SK-N-SH (cell line): ENCODE measurements at places on chromosomes 4 and X. TPM values are rescaled to one million over a fixed set of nuclear protein-coding genes. Genes with fewer than 3 reads are reported as not detected.
A peak's percentile ranks its signal among the peaks of the same experiment; 100 is the strongest.

- H3K4me1 ChIP-seq: no peaks in the 10 kb centered on the region; the same call in 1 of the 2 replicates
- H3K27ac ChIP-seq: no peak overlapping the region
- no peak overlapping the region for H3K4me3 ChIP-seq
These were observed 62.9 kb upstream of the NDST3 start for GRCh38 chr4:117971403-117971802.

Gene TMEM154
- polyA plus RNA-seq: 0.58 and 0.62 TPM in 2 replicates

Gene SHROOM2
- polyA plus RNA-seq: not detected in 2 replicates

GRCh38 chr4:79695848-79696247, 287.8 kb upstream of the GK2 start:
- no peaks in the 10 kb centered on the region for H3K27me3 ChIP-seq
- no peak for DNase-seq
- H3K27ac ChIP-seq: no peak overlapping the region
- no peak overlapping the region for H3K4me3 ChIP-seq

- H3K27me3 ChIP-seq: no peaks in the 10 kb centered on the region
- DNase-seq: no peak
- H3K4me3 ChIP-seq: no peak overlapping the region
- no peaks in the 10 kb centered on the region for H3K36me3 ChIP-seq
- no peak overlapping the region for H3K27ac ChIP-seq
- H3K4me1 ChIP-seq: no peaks in the 10 kb centered on the region; the same call in 1 of the 2 replicates
These were observed 57.8 kb downstream of the TMEM131L start for GRCh38 chr4:153523941-153524386.

Gene NDST4
- not detected in 2 replicates for polyA plus RNA-seq

Gene PAGE4
- polyA plus RNA-seq: not detected in 2 replicates

DNA sequence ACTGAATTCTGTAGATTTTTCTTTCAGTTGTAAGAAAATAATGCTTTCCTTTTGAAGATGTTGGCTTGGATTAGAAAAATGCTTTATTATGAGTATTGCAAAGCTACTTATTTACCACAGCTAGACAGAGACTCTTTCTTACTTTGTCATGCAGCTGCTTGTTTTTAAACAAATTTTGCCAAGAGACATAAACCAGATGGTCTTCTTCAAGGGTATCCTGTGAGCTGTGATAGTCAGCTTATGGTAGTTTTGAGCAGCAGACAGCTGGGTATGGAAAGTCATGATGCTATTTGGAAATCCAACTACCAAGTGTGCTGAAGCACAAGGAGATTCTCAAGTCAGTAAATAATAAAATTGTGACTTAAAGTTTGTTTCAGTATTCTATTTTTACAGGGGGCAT, 941.5 kb downstream of the DMD start:
- DNase-seq: no peak
- H3K36me3 ChIP-seq: no peaks in the 10 kb centered on the region
- no peaks in the 10 kb centered on the region for H3K27me3 ChIP-seq
- H3K27ac ChIP-seq: no peak overlapping the region
- no peak overlapping the region for H3K4me3 ChIP-seq
- H3K4me1 ChIP-seq: no peaks in the 10 kb centered on the region

GRCh38 chr4:28225050-28225449, 1364.4 kb downstream of the STIM2 start:
- no peak overlapping the region for H3K27ac ChIP-seq
- no peak overlapping the region for H3K4me3 ChIP-seq
- no peaks in the 10 kb centered on the region for H3K27me3 ChIP-seq
- H3K36me3 ChIP-seq: no peaks in the 10 kb centered on the region
- no peak for DNase-seq

Gene GPR34
- not detected in 2 replicates for polyA plus RNA-seq

DNA sequence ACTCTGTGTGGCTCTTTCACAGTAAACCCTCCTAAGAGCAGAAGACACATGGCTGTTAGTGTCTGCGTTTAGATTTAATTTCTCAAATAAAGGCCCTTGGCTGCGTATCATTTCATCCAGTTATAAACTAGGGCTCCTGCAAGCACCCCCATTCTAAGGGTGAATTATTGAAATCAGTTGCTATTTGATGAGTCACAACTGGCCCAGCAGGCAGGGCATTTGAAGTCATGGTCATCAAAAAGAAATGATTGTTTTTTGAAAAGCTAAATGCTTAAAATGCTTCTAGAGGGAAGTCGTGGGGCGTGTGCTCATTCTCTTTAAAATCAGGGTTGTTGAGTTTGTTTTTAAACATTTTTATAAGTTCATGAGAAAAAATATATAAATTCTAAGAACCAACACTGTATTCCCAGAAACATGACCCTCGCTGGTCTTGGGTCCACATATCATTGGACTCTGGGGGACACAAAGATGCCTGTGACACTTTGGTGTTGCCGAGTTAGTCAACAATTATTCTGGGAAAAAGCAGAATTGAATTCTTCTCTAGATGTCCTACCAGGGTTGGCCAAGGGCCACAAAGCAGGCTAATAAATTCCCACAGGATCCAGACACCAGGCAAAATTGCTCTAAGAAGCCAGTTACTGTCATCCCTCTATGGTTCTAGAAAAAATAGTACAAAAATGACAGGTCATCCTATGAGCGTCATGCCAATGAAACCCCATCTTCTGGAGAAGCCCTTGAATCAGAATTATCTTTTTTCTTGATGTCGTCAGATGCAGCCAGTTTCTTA, 99.5 kb upstream of the MYOZ2 start:
- no peak overlapping the region for H3K27ac ChIP-seq
- H3K4me3 ChIP-seq: no peak overlapping the region
- peaks cover 74% of the 10 kb centered on the region for H3K36me3 ChIP-seq
- H3K4me1 ChIP-seq: peaks cover 28% of the 10 kb centered on the region; the same call in 1 of the 2 replicates

- DNase-seq: no peak
- no peak overlapping the region for H3K4me3 ChIP-seq
- H3K36me3 ChIP-seq: no peaks in the 10 kb centered on the region
- H3K27ac ChIP-seq: no peak overlapping the region
These were observed 34.7 kb downstream of the P2RY8 start for GRCh38 chrX:1502241-1502640.

GRCh38 chr4:141241986-141242385, 21.3 kb downstream of the ZNF330 start:
- H3K27ac ChIP-seq: no peak overlapping the region
- H3K27me3 ChIP-seq: no peaks in the 10 kb centered on the region
- no peaks in the 10 kb centered on the region for H3K36me3 ChIP-seq
- no peak overlapping the region for H3K4me3 ChIP-seq

DNA sequence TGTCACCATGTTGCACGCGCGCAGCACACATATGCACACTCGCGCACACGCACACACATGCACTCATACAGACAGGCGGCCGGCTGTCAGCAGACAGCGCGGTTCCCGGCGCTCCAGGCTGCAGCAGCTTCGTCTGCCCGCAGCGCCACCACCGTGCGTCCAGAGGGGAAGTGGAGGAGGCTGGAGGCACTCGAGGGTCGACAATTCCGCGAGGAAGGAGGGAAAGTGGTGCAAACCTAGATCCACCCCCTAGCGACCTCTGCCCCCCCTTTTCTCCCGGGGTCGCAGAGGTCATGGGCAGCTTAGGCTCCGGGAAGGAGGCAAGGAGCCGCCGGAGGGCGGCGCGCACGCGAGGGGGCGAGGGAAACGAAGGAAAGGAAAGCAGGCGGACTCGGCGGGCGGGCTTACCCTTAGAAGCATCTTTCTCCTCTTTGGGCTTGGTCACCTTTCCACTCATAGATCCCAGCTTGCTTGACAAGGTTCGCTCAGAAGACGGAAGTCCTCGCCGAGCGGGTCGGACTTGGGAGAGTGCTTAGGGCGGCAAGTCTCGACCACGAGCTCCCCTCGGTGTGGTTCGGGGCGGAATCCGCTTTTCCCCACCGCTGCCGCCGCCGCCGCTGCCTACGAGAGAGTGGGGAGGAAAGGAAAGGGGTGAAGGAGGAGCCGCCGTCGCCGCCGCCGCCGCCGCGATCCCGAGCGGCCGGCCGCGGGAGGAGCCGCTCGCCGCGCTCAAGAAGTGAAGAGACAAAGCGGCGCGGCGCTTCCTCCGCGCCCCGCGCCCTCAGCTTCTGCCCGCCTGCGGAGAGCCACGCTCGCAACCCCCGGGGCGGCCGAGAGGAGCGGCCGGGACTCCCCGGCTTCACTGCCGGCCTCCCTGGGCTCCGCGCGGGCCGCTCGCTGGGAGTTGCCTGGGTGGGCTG, 326.6 kb upstream of the F9 start:
- peaks cover 29% of the 10 kb centered on the region for H3K27me3 ChIP-seq
- H3K27ac ChIP-seq: no peak overlapping the region

- no peak overlapping the region for H3K4me3 ChIP-seq
- peaks cover 4% of the 10 kb centered on the region for H3K36me3 ChIP-seq
- DNase-seq: no peak
- no peaks in the 10 kb centered on the region for H3K27me3 ChIP-seq
These were observed 1015.6 kb downstream of the PCDH19 start for GRCh38 chrX:99394456-99394855.

- no peak for DNase-seq
- no peaks in the 10 kb centered on the region for H3K36me3 ChIP-seq
- no peak overlapping the region for H3K4me3 ChIP-seq
- H3K4me1 ChIP-seq: peaks cover 29% of the 10 kb centered on the region
- no peaks in the 10 kb centered on the region for H3K27me3 ChIP-seq
These were observed 34.7 kb upstream of the PLAC1 start for GRCh38 chrX:134692990-134693389.

DNA sequence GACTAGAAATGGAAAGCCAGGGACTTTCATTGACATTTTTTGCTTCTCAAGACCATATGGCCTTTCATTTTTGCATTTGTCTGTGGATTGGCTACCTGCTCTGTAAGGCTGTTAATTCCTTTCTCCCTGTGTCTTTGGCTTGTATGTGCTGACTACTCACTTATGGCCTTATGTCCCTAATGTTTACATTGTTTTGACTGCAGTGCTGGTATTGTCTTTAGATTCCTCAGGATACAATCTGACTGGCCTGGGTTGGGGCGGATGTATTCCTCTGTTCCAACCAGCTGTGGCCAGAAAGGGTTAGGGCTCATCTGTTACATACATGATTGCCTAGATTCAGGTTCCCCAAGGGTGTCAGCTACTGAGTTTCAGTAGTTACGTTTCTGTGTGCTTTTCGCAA, 108.1 kb downstream of the RAPGEF2 start:
- peaks cover 3% of the 10 kb centered on the region; the same call in 1 of the 2 replicates for H3K4me1 ChIP-seq
- no peak overlapping the region for H3K4me3 ChIP-seq
- DNase-seq: no peak
- H3K36me3 ChIP-seq: 0 out of 2 replicates have a peak, but pooled peaks cover 5% of the 10 kb centered on the region

GRCh38 chrX:31847773-31848172, 775.9 kb upstream of the FTHL17 start:
- no peaks in the 10 kb centered on the region for H3K36me3 ChIP-seq
- peak; percentile 9 for DNase-seq
- no peak overlapping the region for H3K4me3 ChIP-seq
- H3K27me3 ChIP-seq: no peaks in the 10 kb centered on the region

DNA sequence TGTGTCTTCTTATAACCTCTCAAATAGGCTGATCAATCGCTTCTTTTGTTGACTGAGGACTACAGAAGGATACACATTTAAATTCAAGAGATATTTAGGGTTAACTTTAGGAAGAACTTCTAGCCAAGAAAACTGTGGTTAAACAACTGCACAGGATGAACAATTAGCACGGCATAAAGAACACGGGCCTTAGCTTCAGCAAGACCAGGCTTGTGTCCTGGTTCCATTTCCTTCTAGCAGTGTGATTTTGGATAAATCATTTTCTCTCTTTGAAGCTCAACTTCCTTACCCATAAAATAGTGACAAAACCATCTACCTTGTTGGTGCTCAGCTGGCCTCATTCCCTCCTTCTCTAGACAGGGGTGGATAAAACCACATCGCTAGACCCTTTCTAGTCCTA, 117.6 kb downstream of the TSPAN5 start:
- no peak overlapping the region for H3K4me3 ChIP-seq
- H3K4me1 ChIP-seq: no peaks in the 10 kb centered on the region
- no peak overlapping the region for H3K27ac ChIP-seq
- H3K36me3 ChIP-seq: no peaks in the 10 kb centered on the region

- H3K4me1 ChIP-seq: no peaks in the 10 kb centered on the region
- H3K36me3 ChIP-seq: no peaks in the 10 kb centered on the region
- H3K27ac ChIP-seq: no peak overlapping the region
- no peaks in the 10 kb centered on the region for H3K27me3 ChIP-seq
These were observed 82.5 kb upstream of the CPEB2 start for GRCh38 chr4:14919785-14920184.

Gene XG
- polyA plus RNA-seq: 0.42 and 0.76 TPM in 2 replicates

DNA sequence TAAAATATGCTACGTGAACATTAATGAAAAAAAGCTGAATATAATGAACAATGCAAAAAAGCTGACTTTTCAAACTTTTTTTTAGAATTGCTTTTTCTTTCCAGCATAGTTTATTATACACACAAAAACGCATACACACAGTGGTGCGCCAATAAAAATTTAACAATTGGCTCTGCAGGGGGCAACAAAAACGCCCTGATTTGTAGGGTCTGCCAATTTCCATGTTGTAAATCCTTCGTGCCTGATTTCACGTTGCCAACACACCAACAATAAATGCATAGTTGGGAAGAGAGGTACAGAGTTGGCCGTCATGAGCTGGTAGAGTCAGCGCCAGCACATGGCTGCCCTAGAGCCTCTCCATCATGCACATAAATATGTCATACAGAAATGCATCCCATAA, 333.1 kb downstream of the MAPK10 start:
- no peaks in the 10 kb centered on the region for H3K27me3 ChIP-seq
- H3K4me3 ChIP-seq: no peak overlapping the region
- DNase-seq: no peak
- H3K36me3 ChIP-seq: peaks cover 3% of the 10 kb centered on the region; the same call in 1 of the 2 replicates
- no peaks in the 10 kb centered on the region for H3K4me1 ChIP-seq
- no peak overlapping the region for H3K27ac ChIP-seq

Gene RBM46
- polyA plus RNA-seq: not detected in 2 replicates

DNA sequence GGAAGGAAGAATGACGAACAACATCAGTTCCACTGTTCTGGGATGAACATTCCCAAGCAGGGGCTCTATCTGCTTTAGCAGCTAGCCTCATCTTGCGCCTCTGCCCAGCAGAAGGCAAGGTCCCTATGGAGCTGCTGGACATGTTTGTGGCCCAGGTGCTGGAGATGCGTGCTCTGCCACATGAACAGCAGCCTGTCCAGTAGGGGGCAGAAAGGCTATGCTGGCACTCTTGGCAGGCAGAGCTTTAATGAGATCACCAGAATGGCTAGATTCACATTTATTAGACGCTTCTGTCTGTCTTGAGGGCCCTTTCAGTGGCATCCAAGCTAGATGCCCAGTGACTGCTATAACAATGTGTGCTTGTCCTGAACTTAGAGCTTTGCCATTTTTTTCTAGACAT, 1826.0 kb downstream of the STIM2 start:
- no peaks in the 10 kb centered on the region for H3K4me1 ChIP-seq
- H3K36me3 ChIP-seq: no peaks in the 10 kb centered on the region
- 0 out of 2 replicates have a peak overlapping the region, but pooled peaks have one; percentile 46 for H3K4me3 ChIP-seq
- no peak overlapping the region for H3K27ac ChIP-seq

DNA sequence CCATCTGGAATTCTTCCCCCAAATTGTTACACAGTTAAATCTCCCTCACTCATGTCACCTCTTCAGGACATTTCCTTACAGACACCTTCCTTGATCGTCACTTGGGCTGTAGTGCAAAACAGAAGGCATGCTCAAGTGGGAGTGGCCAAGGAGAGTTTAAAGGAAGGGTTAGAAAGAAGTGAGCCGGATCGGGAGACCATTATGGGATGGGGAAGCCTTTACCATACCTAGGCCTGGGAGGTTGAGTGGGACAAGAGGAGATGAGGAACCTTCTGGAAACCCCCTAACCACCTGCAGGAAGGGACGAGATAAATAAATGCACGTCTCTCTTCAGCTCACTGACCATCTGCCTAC, 102.7 kb downstream of the UCHL1 start:
- H3K36me3 ChIP-seq: no peaks in the 10 kb centered on the region
- H3K4me3 ChIP-seq: no peak overlapping the region
- peaks cover 23% of the 10 kb centered on the region; the same call in 1 of the 2 replicates for H3K27me3 ChIP-seq
- no peak for DNase-seq
- H3K27ac ChIP-seq: peak overlapping the region; percentile 97

- H3K27me3 ChIP-seq: no peaks in the 10 kb centered on the region
- H3K36me3 ChIP-seq: no peaks in the 10 kb centered on the region
- DNase-seq: peak; percentile 3
- no peak overlapping the region for H3K4me3 ChIP-seq
- no peak overlapping the region for H3K27ac ChIP-seq
These were observed 33.8 kb upstream of the SPANXN1 start for GRCh38 chrX:145213504-145213903.

Gene TCEAL8
- 36.5 and 43.5 TPM in 2 replicates for polyA plus RNA-seq
